ENCODE measurements at places on chromosomes 12 and 14. TPM values are rescaled to one million over a fixed set of nuclear protein-coding genes. Genes with fewer than 3 reads are reported as not detected.

The TCL1B gene
- total RNA-seq = not detected

DNA sequence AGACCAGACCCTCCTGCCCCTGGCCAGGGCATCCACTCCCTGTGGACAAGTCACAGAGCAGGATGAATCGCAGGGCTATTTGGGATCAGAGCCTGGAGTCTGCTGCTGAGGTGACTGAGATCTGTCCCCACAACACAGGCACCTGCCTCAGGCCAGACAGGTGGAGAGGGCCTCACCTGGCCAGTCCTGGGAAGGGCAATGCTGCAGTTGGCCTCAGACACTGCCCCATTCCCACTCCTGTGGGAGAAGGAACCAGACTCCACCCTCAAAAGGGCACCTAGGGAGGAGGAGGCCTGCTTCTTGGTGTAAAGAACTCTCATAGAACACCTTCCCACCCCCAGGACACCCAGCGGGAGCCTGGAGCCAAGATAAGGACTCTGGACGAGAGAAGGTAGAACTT lies 48.3 kb upstream of the PLEKHG6 start:
- no peaks in the 10 kb centered on the region for H3K36me3 ChIP-seq
- H3K27me3 ChIP-seq = no peaks in the 10 kb centered on the region
- DNase-seq = no peak

The MAP4K5 gene
- total RNA-seq = 67.0 TPM

The SLC6A15 gene
- 0.15 TPM for total RNA-seq

DNA sequence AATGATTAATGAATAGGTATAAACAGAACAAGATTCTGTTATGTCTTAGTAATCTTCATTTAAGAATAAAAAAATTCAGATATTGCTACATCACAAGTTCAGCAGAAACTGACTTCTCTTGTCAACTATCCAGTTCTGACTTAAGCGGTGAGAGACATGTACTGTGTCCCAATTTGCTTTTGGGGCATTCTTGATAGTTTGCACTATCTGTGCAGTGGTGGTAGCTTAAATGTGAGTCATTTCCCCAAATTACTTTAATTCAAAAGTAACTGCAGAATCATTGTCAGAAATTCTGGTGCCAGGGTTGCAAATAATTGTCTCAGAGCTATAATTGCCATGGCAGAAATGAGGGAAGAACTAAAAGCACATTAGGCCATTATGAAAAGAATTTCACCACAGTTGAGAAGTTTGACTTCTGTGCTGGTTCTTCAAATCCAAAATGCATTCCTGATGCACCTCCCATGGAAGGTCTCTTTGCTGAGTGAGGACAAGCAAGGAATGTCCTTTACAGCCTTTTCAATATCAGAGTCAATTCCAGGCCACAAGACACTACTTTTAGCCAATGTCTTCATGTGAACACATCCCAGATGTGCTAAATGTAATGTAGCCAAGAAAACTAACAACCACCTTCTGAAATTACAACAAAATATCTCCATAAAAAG lies 304.7 kb downstream of the SSPN start:
- H3K27me3 ChIP-seq = no peaks in the 10 kb centered on the region
- H3K4me1 ChIP-seq = no peaks in the 10 kb centered on the region
- H3K4me3 ChIP-seq = no peak overlapping the region
- H3K27ac ChIP-seq = no peak overlapping the region
- DNase-seq = no peak
- no peaks in the 10 kb centered on the region for H3K36me3 ChIP-seq

DNA sequence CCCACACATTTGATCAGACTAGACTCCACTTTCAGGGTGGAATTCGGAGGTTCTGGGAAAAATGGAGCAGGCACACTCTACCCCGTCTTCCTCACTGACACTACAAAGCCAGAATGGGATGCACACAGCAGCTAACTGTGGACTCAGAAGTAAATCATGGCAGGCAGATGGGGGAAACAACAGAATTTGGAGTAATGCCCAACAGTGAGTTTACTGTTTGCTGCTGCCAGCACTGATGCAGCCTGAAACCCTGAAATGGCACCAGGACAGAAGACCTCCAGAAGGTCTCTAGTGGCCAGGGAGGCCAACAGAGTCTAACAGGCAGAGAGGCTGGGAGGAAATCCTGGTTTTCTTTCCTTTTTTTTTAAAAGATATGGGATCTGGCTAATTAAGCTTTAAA lies 24.6 kb downstream of the KCTD10 start:
- no peaks in the 10 kb centered on the region for H3K27me3 ChIP-seq
- no peaks in the 10 kb centered on the region for H3K4me1 ChIP-seq
- no peak overlapping the region for H3K27ac ChIP-seq
- no peak for DNase-seq
- H3K4me3 ChIP-seq = no peak overlapping the region
